SK-N-SH treated with all-trans-retinoic acid at 6 μM for 48 hours (cell line): ENCODE measurements at places on chromosomes 2 and 18.

GRCh38 chr2:31161637-31162036 lies 23.4 kb upstream of the GALNT14 start:
- ATAC-seq, result no peak

DNA sequence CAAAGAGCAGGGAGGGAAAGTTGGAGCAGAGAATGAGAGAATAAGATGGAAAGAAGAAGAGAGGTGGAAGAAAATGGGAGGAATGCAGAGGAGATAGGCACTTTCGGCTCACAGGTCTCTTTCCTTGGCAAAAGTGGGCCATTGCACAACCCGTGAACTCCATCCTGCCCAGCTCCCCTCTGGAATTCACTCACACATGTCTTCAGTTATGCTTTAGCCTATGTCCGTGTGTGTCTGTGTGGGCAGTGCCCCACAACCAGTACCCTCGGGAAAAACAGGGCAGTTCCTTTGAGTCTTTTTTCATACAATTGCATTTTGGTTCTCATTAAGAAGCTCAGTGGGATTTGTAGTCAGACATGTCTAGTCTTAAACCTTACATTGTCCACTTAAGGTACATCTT lies 34.5 kb downstream of the DTNA start:
- no peak for ATAC-seq

GRCh38 chr2:42327125-42327524 lies 33.9 kb downstream of the COX7A2L start:
- ATAC-seq, result no peak

DNA sequence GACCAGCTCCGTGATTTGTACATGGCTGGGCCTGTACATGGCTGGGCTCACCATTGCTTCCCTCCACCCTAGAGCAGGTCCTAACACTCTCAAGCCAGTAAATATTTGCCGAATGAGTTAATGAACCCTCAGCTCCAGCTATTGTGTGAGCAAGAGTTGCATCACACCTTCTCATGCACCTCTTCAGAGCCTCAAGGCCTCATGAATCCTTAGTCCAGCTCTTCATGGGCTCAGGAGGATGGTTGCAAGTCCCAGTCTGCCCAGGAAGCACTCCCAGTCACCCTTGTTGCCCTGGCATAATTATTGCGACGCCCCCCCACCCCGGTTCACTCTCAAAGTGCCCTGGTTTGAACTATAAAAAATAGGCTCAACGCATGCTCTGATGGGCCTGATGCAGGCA lies 30.1 kb upstream of the GNAL start:
- ATAC-seq, result no peak

DNA sequence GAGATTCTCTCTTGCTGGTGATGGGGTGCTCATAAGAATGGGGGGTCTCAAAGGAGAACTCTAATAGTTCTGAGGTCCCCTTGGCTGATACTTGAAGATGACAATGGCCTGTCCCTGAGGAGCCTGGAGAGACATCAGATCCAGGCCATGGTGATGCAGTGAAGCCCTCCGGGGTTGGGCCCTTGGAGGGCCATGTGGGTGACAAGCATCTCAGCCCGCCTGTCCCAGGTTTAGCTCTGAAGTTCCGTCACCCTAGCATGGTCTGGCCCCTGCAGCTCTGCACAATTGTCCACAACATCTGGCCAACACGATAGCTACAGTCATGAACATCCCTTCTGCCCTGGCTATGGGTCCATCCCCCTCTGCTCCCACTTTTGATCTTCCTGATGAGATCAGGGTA lies 202.8 kb upstream of the HS6ST1 start:
- no peak for ATAC-seq
